Activated T-cell treated with anti-CD3 and anti-CD28 coated beads, Interleukin-2, amount 50 U/mL, for 48 hours (primary cell): ENCODE measurements at places on chromosomes 13 and 19.
A peak's percentile ranks its signal among the peaks of the same experiment; 100 is the strongest.

DNA sequence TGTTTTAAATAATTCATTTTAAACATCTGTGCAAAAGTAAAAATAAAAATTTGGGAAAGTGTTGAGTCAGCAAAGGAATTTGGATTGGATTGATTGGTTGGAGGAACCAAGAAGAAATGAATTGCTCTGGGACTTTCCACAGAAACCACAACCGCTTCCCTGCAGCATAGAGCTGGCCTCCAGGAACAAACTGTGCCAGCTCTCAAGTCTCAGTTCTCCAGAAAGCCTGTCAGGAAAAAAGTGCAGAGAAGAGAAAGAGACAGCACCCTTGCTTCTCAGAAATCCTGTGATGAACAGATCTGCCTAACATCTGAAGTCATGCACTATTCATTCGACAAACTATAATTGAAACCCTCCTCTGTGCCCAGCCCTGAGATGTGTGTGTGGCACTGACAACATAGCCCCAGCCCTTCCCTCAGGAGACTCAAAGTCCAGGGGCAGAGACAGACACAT, 14.8 kb downstream of the LYPD3 start:
- no peak for DNase-seq

DNA sequence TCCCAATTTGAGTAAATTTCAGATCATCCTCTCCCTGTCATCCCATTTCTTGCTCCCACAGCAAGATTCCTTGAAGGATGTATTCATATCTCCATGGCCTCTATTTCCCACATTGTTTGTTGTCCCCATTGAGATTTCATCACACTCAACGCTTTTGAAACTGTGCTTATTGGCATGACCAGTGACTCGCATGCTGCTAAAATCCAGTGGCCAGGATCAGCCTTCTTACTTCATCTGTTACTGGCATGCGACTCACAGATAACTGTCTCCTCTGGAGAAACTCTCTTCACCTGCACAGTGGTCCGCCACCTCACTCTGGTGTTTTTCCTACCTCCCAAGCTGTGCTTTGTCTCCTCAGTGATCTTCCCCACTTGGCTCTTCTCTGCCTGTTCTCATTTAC, 95.8 kb downstream of the WASF3 start:
- no peak for DNase-seq

DNA sequence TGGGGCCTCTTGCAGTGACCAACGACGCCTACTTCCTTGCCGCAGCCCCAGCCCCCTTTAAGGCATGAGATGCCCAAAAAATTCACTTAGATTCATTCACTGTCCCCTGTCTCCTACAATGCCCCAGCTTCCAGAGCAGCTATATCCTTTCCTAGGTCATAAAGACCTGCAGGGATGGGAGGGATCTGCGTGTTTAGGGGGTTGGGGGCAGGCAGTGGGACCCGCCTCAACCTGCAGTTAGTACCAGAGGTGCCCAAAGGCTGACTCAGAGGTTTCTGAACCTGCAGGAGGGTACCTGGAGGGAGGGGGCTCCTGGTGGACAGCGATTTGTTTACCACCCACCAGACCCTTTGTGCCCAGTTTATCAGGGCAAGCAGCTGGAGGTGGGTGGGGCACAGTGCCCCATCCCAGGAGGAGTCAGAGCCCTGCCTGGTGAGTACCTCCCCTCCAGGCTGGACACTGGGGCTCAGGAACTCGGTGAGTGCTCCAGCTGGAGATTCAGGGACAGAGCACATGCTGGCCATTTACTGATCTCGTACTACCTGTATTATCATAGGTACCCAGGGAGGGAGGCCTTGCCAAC, 10.1 kb downstream of the RPS28 start:
- DNase-seq, result no peak

DNA sequence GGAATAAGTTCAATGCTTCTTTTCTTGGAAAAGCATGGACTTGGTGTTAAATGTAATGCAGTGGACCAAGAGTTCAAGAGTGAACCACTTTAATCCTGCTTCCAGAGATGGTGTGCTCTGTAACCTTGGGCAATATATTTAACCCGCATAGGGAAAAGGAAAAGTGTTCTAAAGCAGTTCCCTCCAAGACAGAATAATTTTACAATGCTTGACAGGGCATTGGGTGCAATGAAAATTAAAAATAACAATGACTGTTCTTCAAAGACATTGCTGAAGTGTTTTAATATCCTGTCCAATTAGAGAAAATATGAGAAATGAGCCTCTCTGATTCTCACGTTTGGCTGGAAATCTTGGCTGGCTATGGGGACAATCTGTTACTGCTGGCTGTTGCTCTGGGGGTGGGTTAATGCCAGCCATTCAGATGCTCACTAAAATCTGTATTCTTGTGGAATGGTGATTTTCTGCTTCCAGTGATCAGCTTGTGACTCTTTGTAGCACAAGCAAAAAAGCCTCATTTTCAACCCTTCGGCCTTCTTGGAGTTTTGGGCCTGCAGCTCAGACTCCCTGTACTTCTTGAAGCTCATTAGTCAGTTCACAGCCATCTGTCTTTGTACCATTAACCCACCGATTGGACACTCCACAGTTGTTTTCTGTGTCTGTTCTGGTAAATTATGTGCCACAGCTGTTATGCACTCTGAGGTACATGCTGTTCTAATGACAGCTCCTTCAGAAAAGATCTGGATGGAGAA, 310.6 kb downstream of the LMO7 start:
- no peak for DNase-seq

DNA sequence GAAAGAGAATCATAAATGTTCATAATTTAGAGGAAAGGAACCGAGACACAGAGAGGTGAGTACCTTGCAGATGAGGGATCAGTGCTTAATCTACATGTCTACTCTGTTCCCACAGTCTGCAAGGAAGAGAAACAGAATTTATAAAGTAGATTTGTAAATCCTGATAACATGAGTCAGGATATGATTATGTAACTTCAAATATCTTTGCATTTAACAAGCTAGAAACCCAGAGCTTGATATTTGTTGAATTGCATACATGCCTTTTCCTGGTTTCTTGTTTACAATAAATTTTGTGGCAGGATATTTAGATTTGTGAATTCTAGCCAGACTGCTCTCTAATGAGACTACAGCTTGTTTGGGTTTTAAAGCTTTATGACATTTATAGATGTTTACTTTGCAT, 219.2 kb downstream of the ENOX1 start:
- no peak for DNase-seq

DNA sequence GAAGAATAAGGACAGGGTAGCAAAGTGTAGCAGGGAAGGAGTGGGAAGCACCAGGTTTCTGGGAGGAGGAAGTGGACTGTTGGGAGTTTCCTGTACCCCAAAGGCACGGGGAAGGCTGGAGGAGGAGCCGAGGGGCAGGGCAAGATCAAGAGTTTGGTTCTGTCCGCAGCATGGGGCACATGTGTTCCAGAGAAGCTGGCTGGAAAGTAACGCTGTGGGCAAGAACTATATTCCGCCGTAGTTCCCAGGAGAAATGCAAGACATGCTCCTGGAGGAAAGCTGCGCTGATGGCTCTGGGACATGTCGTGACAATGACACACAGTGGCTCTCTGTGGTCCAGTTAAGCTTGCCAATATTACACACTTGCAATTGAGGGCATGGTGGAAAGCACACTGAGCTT, 51.7 kb upstream of the KPNA3 start:
- no peak for DNase-seq

DNA sequence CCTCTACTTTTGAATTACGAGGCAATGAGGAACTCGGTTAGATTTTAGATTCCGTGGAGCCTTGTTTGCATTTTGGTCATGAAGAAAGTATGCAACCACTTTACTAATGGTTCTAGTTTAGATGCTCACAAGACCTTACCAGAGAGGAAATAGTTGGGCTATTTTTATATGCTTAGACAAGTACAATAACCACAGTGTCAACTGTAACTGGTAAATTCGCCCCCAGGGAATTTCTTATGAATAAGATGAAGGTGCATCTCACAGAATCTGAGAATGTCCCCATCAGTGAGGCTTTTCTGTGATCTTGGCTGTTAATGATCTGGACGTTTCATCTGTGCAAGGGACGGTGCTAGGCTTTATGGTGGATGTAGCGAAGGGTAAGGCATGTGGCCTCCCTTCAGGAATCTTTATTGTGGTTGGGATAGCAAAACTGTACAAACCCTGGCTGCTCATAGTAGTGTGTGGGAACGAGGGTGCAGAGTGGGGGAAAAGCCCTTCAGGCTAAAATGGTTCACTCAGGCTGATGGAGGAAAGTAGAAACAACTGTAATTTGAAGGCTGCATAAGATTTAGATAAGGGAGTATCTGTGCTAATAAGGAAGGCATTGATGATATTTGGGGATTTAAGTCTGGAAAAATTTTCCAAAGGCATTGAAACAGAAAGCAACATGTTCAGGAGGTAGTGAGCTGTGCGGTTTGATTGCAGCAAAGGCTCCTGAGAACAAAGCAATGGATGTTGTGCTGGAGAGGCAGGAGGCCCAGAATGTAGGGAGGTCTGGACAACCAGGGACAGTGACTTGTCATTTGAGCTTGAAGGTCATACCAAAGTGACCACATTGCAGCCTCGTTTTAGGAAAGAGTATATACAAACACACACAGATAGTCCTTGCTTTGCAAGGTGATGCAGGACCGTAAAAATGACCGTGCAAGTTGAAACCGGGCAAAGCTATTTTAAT, 28.4 kb downstream of the UBAC2 start:
- peak; percentile 45 for DNase-seq
